Muscle of leg (tissue), 16 donors: ENCODE measurements at places on chromosomes 6 and 20. TPM values are rescaled to one million over a fixed set of nuclear protein-coding genes. Genes with fewer than 3 reads are reported as not detected.

DNA sequence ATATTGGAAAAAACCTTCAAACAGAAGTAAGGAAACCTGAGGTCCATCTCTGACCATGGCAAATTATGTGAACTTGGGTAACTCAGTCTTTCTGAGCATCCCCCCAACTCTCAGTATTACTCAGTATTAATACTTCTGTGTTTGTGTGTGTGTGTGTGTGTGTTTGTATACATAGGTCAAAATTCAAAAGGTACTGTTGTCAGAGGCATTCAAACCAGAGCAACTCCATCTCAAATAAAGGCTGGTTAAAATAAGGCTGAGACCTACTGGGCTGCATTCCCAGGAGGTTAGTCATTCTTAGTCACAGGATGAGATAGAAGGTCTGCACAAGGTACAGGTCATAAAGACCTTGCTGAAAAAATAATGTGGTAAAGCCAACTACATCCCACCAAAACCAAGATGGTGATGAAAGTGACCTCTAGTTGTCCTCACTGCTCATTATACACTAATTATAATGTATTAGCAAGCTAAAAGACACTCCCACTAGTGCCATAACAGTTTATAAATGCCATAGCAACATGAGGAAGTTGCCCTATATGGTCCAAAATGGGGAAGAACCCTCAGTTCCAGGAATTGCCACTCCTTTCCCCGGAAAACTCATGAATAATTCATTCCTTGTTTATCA is 33.3 kb upstream of the SLC22A16 start:
- no peak for DNase-seq
- H3K36me3 ChIP-seq, result no peaks in the 10 kb centered on the region
- H3K4me1 ChIP-seq, result no peaks in the 10 kb centered on the region
- no peak overlapping the region for H3K4me3 ChIP-seq

- DNase-seq, result peak; percentile 56
- H3K27ac ChIP-seq, result peak overlapping the region; percentile 77
- peaks cover 14% of the 10 kb centered on the region for H3K4me1 ChIP-seq
- peaks cover 4% of the 10 kb centered on the region for H3K36me3 ChIP-seq
- H3K4me3 ChIP-seq, result no peak overlapping the region
Observed at GRCh38 chr6:158803733-158804143, 15.4 kb downstream of the EZR start.

- peaks cover 26% of the 10 kb centered on the region for H3K4me1 ChIP-seq
- no peaks in the 10 kb centered on the region for H3K36me3 ChIP-seq
- DNase-seq, result peak; percentile 96
- H3K27ac ChIP-seq, result peak within 1 kb of the TSS; percentile 93
Observed at GRCh38 chr6:107489636-107490565, at the start of gene SOBP. Gene SOBP (plus strand): TSS chr6:107490117. CDS start chr6:107490617, 500 bp downstream.

- DNase-seq, result peak; percentile 39
- H3K4me3 ChIP-seq, result no peak overlapping the region
- no peaks in the 10 kb centered on the region for H3K36me3 ChIP-seq
- H3K4me1 ChIP-seq, result peaks cover 12% of the 10 kb centered on the region
- no peaks in the 10 kb centered on the region for H3K27me3 ChIP-seq
Observed at GRCh38 chr6:44594481-44594880, 207.0 kb downstream of the CDC5L start.

PRDM1 gene
- polyA plus RNA-seq, result 7.8 TPM

DNA sequence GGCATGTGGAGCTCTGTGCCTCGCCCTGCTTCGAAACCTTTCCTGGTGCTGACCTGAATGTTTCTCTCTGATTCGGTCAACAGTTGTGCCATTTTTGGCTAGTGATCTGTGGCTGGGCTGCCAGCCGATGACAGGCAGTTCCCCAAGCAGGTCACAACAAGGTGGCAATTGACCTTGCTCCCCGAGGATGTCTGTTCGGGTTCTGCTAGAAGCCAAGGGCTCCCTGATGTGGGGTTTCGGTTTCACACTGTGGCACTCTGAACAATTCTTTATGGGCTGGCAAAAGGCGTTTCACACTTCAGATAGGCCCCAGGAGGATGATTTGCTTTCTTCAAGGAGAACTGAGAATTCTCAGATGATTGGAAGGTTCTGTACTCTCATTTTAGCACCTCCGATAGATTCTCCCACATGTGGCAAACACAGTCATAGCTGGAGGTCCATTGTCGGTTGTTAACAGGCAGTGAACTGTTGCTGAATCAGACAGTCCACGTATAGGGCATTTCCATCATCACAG is 135.6 kb downstream of the SLC24A3 start:
- DNase-seq, result no peak
- no peaks in the 10 kb centered on the region for H3K27me3 ChIP-seq
- no peaks in the 10 kb centered on the region for H3K36me3 ChIP-seq
- no peak overlapping the region for H3K27ac ChIP-seq
- H3K4me3 ChIP-seq, result no peak overlapping the region
- peaks cover 3% of the 10 kb centered on the region for H3K4me1 ChIP-seq

DNA sequence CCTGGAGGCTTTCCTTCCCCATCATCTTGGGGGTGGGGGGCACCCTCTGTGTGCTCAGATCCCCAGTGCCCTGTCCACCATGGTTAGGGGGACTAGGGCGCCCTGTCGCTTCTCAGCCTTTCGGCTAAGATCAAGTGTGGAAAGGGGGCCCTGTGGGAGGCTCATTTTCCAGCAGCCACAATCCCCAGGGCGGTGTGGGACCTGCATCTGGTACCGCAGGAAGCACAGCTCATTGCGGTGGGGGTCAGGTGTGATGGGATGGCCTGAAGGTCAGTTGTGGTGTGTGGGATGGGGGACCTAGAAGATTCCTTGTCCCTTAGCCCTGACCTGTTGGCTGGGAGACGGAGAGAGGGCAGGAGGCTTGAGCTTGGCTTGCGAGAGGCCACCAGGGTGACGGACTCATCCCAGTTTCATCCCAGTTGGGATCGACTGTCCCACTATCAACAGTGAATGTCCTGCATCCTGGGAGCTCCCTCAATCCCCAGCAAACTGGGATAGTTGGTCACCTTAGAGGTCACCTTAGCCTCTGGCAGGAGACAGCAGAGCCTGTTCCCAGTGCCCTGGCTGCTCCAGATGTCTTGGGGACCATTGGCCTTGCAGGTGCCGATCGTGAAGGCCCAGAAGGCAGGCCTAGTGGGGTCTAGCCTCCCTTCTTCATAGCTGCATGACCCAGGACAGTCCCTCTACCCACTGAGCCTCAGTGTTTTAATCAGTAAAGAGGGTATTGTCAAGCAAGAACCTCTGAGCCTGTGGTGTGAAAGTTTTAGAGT is 64.5 kb upstream of the PMEPA1 start:
- peaks cover 7% of the 10 kb centered on the region for H3K27me3 ChIP-seq
- no peak overlapping the region for H3K27ac ChIP-seq

DNA sequence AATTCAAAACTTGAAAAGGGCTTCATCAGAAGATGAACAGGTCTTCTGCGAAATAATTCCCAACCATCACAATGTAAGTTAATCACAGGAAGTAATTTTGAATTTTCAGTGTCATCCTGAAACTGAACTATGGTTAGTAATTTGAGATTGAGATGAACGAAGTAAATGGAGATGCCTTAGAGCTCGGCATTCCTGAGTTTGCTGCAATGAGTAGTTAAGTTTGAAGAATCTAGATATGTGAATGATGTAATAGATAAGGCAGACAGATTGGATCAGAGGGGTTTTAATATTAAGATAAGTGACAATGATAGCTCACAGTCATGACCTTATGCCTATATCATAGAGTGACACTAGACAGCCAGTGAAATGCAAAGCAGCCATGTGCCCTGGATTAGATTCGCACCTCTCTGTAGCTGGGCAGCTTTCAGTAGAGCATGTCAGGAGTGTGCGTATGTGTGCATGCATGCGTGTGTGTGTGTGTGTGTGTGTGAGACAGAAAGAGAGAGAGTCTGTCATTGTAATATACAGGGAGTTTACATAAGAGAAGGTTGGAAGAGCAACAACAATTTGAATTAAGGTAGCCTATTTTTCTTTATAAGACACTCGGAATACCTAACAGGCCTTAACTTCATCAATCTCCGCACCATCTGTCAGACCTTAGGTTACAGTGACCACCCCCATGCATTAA is 233.0 kb downstream of the GMPR start:
- H3K27me3 ChIP-seq, result no peaks in the 10 kb centered on the region
- no peak for DNase-seq
- no peaks in the 10 kb centered on the region for H3K4me1 ChIP-seq
- H3K36me3 ChIP-seq, result no peaks in the 10 kb centered on the region
